T-helper 9 cell (primary cell): ENCODE measurements at places on chromosomes 12 and 14.

GRCh38 chr12:79407671-79408622 lies 282.8 kb downstream of the PAWR start:
- no peak for DNase-seq

DNA sequence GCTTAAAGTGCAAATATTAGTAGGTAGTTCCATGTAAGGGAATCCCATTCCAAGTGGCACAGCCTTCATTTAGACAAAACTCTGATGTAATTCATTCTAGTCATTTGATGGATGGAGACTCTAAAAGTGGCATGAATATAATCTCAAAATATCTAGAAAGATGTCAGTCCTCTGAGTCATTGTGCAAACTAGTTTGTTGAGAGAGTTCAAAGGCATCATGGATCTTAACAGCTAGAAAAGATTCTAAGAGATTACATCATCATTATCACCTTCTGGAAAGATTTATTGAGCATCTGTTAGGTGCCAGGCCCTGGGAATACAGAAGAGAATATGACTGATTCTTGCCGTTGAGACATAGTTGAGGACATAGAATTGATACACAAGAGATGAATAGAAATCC lies 30.7 kb downstream of the CRADD start:
- no peak for DNase-seq

DNA sequence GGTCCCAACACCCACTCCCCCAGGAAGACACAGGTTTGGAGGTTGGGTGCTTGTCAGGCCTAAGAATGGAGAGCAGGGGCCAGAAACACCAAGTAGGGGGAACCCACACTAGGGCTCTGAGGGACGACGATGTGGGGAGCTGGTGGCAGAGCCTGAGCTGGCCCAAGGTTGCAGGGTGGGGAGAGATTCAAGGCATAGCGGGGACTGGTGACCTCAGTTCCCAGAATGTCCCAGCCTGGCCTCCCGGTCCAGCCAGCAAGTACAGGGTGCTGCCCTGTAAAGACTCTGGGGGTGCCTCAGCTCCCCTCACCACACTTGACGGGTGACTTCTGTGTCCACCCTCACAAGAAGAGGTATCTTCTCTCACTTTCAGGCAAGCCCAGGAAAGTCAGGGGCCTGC lies 86.7 kb downstream of the ALG10 start:
- no peak for DNase-seq

GRCh38 chr14:25431211-25432076 lies 381.5 kb upstream of the STXBP6 start:
- DNase-seq, result no peak

DNA sequence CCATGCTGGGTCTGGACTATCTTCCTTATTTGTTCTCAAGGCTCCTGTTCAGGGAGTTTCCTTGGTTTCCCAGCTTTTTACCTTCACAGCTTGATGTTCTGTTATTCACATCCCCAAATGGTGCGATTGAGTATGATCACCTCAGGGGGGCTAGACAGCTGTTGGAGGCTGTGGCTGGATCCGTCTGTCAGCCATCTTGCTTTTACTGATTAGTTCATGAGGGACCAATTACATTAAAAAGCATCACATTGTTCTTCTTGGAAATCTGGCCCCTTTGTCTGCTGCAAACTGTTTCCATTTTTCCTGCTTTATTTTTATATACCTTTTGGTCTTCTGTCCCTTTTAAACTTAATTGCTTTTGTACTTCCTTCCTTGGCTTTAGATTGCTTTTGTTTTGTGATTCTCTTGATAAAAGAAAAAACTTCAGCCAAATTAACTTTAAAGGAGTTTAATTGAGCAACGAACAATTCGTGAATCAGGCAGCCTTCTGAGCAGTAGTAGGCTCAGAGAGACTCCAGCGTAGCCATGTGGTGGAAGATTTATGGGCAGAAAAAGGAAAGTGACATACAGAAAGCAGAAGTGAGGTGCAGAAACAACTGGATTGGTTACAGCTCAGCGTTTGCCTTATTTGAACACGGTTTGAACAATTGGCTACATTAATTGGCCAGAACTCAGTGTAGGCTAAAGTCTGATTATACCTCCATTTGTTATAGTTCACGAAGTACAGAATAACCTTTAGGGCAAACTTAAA lies 208.7 kb downstream of the AEBP2 start:
- DNase-seq, result no peak

GRCh38 chr12:59593761-59594160 lies 2.1 kb upstream of the SLC16A7 start:
- DNase-seq, result no peak

GRCh38 chr12:80821513-80822000 lies 104.8 kb downstream of the MYF5 start:
- DNase-seq, result no peak

DNA sequence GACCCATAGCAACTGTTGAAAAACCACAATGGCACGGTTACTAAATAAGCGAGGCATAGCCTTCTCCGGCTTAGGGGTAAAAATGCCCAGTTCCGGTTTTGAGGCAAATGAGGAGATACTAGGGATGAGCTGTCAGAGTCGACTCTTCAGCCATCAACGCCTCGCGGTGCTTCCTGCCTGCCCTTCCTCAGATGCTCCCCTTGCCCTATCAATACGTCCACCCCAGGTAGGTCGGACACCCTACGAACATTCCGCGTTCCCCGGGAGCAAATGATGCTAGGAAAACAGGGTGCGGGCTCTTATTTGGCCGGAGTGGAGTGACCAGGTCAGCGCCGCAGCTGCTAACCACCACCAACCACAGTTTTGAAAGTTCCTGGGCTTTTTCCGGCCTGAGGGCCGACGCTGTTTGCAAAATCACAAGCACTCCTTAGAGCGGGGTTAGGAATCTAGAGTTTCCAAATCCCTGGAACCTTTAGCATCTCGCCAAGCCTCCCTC lies 1.2 kb downstream of the SRSF9 start:
- no peak for DNase-seq

- DNase-seq, result no peak
These were observed 168.2 kb upstream of the GZMB start for GRCh38 chr14:24802236-24802635.

DNA sequence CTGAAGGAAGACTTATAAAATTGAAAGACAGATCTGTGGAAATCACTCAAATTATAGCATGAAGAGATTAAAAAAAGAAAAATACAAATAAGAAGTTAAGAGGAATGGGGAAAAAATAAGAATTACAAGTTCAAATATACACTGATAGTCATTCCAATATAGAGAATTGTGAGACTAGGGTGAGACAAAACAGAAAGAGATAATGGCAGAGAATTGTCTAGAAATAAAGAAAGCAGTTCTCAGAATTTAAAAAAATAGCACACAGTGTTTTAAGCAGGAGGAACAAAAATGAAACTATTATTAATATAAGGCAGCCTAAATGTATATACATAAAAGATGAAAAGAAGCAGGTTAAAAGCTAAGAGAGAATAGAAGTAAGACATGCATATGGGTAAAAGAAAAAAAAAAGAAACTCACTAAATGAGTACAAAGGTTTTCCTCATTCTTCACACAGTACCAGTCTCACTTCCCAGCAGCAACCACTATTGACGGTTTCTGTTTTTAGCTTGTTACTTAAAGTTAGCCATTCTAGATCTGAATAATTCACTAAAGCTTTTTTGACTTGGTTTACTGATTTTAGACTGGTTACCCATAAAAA lies 31.1 kb downstream of the SLC38A4 start:
- DNase-seq, result no peak
